ENCODE measurements at places on chromosomes 16 and 17.
A peak's percentile ranks its signal among the peaks of the same experiment; 100 is the strongest.

- DNase-seq = no peak
Observed at GRCh38 chr17:31156326-31156725, 61.5 kb downstream of the NF1 start.

DNA sequence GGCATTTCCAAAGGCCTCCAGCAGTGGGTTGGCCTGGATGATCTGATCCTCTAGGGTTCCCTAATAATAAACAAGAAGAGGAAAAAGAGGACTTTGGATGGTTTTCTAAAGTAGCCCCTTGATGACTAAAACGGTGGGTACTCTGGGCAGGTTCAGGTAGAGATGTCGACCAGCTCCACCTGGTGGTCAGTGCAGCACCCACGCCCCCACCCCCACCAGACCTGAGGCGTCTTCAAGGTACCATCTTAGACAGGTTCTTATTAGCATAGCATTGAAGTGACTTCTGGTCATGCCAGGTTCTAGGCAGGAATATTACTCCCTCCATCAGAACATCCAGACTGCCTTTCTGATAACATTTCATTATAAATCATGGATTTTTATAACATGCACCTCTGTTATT, 15.0 kb downstream of the MYH13 start:
- DNase-seq = peak; percentile 1

- no peak for DNase-seq
Observed at GRCh38 chr17:4625181-4625617, 16.3 kb downstream of the ALOX15 start.

- DNase-seq = no peak
Observed at GRCh38 chr16:19913340-19913645, 28.6 kb upstream of the GPRC5B start.

DNA sequence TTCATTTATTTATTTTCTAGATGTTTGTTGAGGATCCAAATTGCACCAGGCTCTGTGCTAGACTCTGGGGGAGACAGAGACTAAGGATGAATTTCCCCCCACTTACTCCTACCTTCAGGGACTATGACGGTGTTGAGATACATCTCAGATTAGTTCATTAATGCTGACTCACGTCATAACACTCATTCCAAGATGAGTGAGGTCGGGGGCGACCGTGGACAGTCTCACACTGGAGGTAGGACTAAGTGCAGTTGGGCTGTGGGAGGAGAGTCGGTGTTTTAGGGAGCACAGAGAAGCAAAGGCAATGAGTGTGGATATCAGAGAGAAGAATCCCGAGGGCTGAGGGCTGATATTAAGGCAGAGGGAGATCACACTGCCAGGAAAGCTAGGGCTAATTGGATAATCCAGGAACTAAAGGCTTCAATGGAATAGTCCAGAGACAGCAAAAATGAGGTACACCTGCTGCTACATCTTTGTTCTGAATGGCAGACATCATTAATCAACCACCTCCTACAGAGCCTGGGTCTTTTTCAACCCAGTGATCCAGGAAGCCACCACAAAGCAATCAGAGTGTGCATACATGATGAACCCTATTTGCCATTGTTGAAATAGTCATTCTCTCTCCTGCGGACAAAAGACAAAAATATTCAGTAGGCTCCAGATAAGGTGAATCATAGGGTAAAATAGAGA, 38.6 kb upstream of the CACNG4 start:
- DNase-seq = no peak

GRCh38 chr16:2235695-2236336, 428 bp upstream of the DNASE1L2 start:
- DNase-seq = no peak

GRCh38 chr16:81703177-81704155, 75.6 kb upstream of the PLCG2 start:
- no peak for DNase-seq

- DNase-seq = no peak
Observed at GRCh38 chr17:65401561-65401960, 159.9 kb downstream of the AXIN2 start.

DNA sequence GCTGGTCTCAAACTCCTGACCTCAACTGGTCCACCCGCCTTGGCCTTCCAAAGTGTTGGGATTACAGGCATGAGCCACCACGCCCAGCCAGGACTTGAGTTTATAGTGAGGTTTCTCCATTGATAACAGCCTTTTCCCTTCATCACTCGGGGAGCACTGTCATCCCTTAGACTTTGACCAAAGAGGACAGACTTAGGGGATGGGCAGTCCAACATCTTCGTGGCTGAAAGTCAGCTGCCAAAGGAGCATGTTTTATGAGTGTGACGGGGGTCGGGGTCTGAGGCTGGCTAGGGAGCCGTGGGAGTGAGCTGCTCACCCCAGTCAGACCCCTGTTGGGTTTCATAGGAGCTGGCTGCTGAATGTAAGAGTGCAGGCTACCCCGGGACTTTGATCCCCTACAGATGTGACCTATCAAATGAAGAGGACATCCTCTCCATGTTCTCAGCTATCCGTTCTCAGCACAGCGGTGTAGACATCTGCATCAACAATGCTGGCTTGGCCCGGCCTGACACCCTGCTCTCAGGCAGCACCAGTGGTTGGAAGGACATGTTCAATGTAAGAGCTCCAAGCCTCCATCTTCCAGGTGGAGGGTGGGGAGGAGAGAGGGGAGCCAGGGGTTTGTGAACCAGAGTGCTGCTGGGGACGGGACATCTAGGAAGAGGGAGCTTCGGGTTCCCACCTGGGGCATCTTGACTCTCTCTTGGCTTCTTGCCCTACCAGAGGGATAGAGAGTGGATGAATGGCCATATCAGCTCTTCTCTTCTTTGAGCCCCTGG, 3.1 kb downstream of the DHRS11 start:
- DNase-seq = no peak

GRCh38 chr17:1714980-1715802, 5.0 kb upstream of the TLCD2 start:
- DNase-seq = no peak

DNA sequence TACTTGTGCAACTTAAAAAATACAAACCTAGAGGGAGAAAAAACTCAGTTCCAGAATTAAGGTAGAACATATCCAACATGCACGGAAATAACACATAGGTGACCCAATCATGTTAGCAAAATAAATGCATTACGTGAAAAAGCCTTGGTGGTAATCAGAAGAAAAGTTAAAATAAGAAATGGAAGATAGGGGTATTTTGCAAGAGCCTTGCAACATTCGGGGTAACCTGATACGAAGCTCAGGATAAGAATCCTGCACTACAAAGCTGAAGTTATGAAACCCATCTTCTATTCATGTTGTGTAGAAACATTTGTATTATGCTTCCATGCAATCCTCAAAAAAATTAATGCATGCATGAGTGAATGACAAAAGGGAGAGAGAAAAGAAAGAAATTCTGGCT, 33.1 kb downstream of the CHCT1 start:
- DNase-seq = no peak

DNA sequence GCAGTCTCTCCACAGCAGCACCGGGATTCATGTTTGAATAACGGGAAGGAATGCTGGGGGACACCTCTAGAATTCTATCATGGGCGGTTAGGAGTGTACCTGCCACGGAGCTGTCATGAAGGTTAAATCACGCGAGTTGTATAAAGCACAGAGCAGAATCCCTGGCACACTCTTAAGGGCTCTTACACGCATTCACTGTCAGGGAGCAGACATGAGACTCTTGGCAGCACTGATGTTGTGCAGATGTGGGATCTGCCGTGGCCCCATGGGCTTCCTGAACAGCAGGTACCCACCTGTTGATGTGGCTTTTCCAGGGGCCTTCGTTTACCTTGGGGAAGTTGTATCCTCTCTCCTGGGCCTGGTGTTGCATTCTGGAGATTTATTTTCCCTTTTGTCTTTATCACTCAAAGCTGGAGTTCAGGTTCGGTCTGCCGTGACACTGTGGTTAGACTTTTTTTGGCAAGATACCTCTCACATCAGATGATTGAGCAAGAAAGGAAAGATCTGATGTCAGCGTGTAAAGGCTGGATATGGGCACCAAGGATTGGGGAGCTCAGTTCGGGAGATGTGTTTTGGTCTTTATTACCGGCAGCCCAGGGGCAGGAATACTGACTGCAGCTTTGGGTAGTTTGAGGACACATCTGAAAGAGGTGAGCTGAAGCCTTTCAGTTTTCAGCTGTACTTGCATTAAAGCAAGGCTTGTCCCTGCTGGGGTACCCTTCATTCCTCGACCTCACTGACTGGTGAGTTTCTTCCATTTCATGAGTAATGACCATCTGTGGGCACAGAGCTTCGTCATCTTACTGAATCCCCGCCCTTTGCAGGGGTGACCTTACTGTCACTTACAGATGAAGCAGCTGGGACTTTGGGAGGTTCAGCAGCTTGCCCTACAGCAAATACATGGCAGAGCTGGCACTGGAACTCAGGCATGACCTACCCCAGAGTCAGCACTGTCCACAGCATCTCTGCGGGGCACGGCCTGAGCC, 19.3 kb downstream of the KNOP1 start:
- no peak for DNase-seq

DNA sequence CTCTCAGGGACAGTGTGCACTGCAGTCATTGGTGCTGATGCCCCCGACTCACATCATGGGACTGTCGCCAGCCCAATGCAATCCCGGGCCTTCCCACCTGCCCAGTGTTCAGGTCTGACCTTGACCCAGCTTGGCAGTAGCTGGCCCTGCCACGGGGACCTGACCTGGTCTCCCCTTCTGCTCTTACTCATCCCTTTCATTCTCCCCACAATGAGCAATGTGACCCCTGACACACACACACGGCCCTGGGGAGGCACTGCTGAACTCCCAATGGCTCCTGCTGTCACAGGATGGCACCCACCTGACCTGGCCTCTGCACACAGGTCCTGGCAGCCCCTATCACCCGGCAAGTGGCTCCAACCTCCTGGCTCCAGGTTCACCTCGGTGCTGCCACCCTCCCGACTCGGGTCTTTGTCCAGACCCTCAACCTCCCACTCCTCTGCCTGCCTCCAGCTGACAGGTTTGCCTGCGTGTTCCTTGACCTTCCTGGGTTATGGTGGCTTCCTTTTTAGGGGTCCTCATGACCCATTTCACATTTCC, 6.6 kb downstream of the CD300C start:
- DNase-seq = no peak

GRCh38 chr16:12225255-12225654, 248.7 kb downstream of the SNX29 start:
- no peak for DNase-seq

GRCh38 chr16:88308441-88309173, 74.2 kb upstream of the ZNF469 start:
- no peak for DNase-seq

Measured in Jurkat, Clone E6-1 (cell line).